ENCODE measurements at places on chromosomes 7 and 10.

- DNase-seq, result no peak
Measured at GRCh38 chr7:18960725-18961124, 156.7 kb downstream of the TWIST1 start.

DNA sequence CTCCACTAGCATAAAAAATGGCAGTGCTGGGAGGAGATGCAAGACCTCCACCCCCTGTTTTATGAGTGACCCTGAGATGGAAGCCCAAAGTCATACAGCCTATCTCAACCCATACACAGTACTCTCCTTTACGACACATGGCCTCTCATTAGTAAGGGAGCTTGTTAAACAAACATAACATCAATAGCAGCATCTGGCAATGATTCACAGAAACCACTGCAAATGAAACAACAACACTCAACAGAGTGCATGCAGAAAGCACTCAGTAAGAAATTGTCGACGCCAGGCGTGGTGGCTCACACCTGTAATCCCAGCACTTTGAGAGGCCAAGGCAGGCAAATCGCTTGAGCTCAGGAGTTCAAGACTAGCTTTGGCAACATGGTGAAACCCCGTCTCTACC is 27.5 kb upstream of the FIGNL1 start:
- DNase-seq, result no peak

DNA sequence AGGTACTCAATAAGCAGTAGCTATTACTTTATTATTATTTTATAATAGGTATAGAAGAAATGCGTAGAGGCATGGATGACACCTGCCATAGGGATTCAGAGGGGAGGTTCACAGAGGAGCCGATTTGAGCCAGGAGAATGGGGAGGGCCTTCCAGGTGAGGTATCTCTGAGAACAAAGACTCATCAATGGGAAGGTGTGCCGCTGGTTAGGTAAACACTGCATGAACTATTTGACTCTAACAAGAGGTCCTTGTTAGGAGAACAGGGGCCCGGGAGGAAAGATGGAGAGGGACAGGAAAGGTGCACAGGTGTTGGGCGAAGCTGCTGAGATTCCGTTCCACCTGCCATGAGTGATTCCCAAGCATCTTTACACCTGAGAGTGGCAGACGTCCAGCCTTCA is 41.8 kb upstream of the TMEM273 start:
- no peak for DNase-seq

DNA sequence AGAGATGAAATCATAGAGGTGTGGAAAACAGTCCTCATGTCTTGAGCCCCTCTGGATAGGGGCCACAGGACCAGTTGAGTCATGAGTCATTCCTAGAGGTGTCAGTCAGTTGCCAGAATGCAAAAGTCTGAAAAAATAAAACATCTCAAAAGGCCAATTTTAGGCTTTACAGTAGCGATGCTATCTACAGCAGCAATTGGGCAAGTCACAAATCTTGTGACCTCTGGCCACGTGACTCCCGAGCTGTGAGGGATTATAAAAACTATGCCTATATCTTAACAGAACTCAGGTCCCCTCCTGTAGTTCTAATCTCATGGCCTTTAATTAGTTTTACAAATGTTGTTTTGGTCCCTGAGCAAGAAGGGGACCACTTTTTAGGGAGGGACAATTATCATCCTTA is 15.6 kb upstream of the TAS2R41 start:
- no peak for DNase-seq

- no peak for DNase-seq
Measured at GRCh38 chr7:131557652-131558385, 1.4 kb upstream of the PODXL start.

GRCh38 chr7:106187613-106188350 is 75.7 kb upstream of the SYPL1 start:
- no peak for DNase-seq

- no peak for DNase-seq
Measured at GRCh38 chr10:72306215-72306760, 32.6 kb downstream of the DDIT4 start.

GRCh38 chr10:35448687-35449662 is 112.7 kb downstream of the CCNY start:
- DNase-seq, result no peak

Data from activated CD4-positive, alpha-beta T cell treated with anti-CD3 and anti-CD28 coated beads, Interleukin-10, Interleukin-2, amounts not matched to agents 100 ng/mL and 50 ng/mL, durations not matched to agents 16 hours and 8 hours (primary cell).